ENCODE measurements at places on chromosomes 4 and X. TPM values are rescaled to one million over a fixed set of nuclear protein-coding genes. Genes with fewer than 3 reads are reported as not detected.

HPGDS gene
- 0.34 TPM for total RNA-seq

AMTN gene
- total RNA-seq: not detected

IL2RG gene
- 289 TPM for total RNA-seq

MXRA5 gene
- not detected for total RNA-seq

CCSER1 gene
- 0.19 TPM for total RNA-seq

All from activated CD4-positive, alpha-beta memory T cell treated with anti-CD3 and anti-CD28 coated beads for 36 hours (primary cell).